ENCODE measurements at places on chromosomes 2 and 18.

GRCh38 chr2:28390746-28391563 is 1.7 kb upstream of the FOSL2 start:
- DNase-seq = peak; percentile 96

- DNase-seq = no peak
Measured at GRCh38 chr2:138665937-138666336, 114.3 kb downstream of the NXPH2 start.

- peak; percentile 31 for DNase-seq
Measured at GRCh38 chr2:212548455-212548819, 9.8 kb upstream of the ERBB4 start.

DNA sequence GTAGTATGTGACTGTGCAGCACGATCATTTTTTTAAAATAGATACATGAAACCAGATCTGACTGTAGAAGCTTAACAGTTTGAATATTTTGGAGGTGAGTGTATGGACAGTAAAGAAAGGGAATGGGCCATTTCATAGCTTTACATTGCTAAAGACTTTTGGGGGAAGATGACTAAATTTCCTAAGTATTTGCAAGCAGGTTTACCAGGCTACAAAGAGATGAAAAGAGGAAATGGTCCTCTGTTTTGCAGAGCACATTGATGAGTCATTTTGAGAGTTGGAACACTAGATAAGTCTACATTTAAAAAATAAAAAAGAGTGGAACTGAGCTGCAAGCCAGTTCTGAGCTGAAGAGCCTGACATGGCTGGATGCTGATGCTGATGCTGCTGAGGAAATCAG is 115.7 kb upstream of the LRATD1 start:
- DNase-seq = peak; percentile 51

DNA sequence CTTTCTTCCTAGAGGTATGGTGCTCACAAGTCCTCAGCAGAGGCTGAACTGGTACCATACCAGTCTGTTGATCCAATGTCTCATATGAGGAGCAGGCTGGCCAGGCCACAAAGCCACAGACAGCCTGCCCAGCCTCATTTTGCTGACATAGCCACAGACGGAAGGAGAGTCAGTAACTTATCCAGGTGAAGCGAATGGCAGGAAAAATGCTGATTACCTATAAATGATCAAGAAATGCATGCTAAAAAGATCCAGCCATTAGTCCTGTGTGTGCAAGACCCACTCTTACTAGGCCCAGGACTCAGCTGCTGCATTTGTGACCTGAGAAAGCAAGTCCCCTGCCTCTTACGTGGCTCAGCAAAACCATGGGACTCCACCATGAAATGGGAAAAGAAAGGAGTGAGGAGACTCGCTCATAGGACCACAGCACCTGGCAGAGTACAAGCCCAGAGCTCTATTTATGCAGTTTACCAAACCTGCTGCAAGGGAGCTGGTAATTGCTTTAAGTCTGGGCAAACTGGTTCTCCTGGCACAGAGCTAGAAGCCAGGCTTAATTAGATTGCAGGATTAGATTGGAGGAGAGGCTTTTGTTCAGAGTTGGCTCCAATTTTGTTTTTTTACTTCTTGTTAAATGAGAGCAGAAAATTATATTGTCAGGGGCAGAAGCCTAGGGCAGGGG is 19.0 kb downstream of the RHOB start:
- no peak for DNase-seq

DNA sequence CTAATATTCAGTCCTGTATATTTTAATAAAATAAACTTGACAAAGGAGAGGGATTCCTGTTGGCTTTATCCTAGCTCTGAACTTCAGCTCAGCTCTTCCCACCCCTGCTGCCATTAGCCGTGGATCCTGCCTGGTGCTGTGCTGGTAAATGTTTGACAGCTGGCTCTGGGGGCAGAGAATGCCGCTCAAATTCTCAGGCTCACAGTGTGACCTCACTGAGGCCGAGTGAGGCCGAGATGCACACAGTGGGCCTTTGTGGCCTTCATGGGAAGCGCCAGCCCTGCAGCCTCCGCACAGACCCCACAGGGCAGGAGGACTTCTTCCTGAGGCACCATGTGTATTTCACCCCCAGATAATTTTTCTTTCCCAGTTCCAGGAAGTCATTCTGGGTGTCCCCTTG is 16.5 kb upstream of the FAHD2A start:
- no peak for DNase-seq

GRCh38 chr2:65605058-65605742 is 172.8 kb upstream of the SPRED2 start:
- DNase-seq = no peak

GRCh38 chr2:161172901-161173540 is 12.8 kb downstream of the TANK start:
- DNase-seq = no peak

DNA sequence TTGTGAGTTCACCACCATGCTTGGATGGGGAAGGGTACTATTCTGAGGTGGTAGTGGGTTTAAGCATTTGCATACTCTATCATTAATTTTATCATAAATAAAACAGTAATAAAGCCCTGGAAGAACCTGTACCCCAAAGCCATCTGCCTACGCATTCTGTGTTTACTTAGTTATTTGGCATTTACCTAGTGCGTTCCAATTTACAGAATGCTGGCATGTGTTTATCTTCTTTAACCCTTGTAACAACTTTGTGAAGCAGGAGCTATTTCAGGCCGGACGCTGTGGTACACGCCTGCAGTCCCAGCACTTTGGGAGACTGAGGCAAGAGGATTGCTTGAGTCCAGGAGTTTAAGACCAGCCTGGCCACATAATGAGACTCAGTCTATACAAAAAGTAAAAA is 17.8 kb upstream of the ODC1 start:
- no peak for DNase-seq

DNA sequence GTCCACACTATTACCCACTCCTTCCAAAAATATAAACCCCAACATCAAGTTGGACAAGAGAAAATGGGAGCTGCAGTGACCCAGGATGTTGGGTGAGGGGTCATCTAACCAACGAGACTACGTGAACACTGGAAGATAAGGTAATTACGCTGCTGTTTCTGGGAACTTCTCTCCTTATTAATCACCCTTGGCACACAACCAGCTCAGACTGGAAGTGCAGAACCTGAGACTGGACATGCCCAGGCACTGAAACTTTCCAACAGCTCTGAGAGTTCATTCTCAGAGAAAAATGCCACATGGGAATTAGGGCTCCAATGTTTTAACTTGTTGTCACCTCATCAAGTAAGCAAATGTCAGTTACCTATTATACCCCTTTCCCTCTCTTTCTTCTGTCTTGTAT is 135.3 kb downstream of the CCDC148 start:
- peak; percentile 57 for DNase-seq

DNA sequence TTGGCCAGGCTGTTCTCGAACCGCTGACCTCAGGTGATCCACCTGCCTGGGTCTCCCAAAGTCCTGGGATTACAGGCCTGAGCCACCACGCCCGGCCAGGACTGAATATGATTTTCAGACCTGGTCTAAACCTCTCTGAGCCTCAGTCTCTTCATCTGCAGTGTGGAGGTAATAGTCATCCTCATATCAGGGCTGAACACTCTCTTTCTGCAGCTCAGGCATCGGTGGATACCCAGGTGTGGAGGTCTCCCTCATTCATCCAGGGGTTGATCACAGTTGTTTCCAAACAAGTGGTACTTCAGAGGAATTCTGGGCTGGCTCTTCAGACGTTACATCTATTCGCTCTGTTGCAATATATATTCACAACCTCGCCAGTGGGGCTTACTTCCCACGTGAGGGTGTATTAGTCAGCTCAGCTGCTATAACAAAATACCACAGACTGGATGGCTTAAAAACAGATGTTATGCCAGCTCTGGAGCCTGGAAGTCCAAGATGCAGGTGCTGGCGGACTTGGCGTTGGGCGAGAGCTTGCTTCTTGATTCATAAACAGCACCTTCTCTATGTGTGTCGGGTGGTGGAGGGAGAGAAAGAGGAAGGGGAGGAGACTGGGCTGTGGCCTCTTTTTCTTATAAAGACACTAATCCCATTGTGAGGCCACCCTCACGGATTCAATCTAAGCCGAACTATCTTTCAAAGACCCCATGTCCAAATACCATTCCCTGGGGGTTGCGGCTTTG is 2.9 kb upstream of the MBP start:
- no peak for DNase-seq

- DNase-seq = no peak
Measured at GRCh38 chr2:25112113-25112512, 56.3 kb downstream of the POMC start.

DNA sequence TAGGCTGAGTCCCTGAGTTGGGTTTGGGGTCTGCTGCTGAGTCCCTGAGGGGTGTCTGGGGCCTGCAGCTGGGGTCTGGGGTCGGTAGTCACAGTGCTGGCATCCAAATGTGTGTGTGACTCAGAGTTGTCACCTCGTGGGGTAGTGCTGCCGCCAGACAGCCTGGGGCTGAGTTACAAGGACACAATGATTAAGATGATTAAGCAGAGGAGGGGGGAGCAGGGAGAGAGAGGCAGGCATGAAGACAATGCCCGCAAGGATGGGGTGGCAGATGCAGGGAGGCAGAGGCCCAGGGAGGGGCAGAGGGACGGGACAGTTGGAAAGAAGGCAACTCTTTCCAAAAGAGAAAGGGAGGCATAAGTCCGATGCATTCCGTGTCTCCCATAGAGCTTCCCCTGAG is 120.2 kb downstream of the CELF4 start:
- peak; percentile 25 for DNase-seq

DNA sequence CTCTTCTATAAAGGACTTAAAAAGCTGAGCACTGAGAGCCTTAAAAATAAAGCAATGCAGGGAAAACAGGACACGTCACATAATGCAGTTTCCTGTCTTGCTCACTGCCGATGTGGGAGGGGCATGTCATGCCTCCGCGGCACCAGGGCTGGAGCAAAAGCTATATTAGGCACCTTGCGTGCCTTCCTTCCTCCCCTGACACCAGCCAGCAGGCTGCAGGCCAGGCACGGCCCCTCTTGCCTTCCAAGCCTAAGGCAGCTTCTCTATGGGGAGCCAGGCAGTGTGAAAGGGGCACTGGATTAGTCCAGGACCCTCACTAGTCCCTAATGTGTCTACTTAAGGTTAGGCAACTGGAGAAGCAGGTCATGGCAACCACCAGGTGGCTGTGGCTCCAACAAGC is 26.3 kb downstream of the MRPL35 start:
- no peak for DNase-seq

GRCh38 chr18:63844254-63844653 is 43.3 kb upstream of the SERPINB2 start:
- DNase-seq = peak; percentile 35

GRCh38 chr18:24560511-24560981 is 100.1 kb downstream of the HRH4 start:
- no peak for DNase-seq

DNA sequence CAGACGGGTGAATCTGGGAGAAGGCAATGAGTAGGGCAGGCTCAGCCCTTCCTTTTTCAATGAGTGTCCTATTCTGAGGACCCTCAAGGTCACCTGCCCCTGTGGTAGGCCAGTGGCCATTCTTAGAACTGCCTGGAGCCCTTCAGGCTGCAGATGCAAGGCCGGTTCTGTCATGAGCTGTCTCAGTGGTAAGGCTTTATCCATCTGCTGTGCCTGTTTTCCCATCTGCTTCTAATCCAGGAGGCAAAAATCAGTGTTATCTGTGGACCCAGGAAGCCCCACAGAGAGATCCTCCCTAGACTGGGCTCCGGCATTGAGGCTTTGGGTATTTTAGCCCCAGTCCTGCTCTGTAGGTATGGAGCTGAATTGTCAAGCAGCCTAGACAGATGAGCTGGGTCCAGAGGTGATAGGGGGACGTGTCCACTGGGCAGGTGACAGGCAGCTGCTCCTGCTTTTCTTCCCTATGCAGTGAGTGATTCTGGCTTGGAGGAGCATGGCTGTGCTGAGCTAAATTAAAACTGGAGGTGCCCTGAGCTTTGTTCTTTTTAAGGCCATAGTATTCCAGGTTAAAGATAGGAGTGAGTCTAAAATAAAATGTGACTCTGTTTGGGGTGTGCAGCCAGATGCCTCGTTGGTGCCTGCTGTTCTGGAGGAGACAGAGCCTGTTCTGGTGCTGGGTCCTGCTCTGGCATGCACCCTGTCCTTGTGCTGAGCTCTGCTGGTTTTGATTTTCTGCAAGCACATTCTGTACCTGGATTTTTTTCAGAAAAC is 92.5 kb downstream of the FHOD3 start:
- no peak for DNase-seq

DNA sequence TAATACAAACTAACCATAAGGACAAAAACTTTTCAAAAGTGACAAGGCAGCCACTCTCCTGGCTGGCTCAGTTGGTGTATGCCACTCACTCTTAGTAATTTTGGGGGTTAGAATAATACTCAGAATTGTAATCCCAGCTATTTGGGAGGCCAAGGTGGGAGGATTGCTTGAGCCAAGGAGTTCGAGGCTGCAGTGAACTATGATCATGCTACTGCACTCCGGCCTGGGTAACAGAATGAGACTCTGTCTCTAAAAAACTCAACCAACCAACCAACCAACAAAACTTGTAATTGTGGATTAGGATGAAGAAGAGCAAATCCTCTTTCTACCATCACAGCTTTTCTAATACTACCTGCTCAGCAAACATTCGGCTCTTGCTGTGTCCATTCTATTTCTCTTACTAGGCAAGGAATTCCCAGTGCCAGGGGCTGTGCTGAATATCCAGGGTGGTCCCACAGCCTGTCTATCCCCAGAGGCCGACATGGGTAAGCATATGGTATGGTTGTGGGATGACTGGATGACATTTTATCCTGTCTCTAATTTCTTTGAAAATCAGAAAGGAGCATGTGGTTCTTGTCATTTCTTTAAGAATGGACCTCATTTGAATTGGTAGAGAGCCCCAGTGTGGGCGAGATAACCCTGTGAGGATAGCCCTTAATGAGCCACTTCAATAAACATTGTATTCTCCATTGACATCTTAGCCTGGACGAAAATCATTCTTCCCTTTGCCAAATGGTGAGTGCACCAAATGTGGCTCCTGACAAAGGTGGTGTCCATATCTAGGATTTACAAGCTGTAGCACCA is 220.1 kb downstream of the MYCN start:
- DNase-seq = no peak

- DNase-seq = no peak
Measured at GRCh38 chr2:235255693-235256092, 238.2 kb upstream of the AGAP1 start.

DNA sequence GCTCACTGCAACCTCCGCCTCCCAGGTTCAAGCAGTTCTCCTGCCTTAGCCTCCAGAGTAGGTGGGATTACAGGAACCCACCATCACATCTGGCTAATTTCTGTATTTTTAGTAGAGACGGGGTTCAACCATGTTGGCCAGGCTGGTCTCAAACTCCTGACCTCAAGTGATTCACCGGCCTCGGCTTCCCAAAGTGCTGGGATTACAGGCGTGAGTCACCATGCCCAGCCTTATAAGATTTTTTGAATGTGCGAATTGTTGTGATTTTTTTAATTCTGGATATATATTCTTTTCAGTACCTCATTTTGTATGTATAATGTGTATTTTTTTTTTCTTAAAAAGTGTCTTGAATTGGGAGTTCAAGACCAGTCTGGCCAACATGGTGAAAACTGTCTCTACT is 42.0 kb upstream of the CCDC150 start:
- DNase-seq = no peak
